ENCODE measurements at places on chromosomes 3 and 15.

DNA sequence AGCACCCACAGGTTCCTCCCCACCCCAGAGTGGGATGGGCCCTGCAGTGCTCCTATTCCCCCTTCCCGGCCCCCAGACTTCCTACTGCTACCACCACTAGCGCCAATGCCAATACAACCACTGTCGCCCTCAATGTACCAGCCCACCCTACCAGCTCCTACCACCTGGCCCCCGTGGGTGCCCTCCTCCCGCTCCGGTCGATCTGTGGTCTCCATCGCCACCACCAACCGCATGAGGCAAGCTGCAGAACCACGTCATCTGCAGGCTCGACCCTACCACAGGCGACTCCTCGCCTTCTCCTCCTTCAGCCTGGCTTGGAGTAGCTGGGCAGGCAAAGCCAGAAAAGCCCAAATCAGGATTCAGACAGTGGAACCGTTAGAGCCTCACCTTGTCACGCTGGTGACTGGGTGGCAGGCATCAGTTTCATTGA, 179.3 kb downstream of the POTEB3 start:
- H3K4me1 ChIP-seq: no peaks in the 10 kb centered on the region
- H3K27me3 ChIP-seq: no peaks in the 10 kb centered on the region
- DNase-seq: peak; percentile 37
- no peak overlapping the region for H3K27ac ChIP-seq
- H3K4me3 ChIP-seq: no peak overlapping the region
- H3K36me3 ChIP-seq: no peaks in the 10 kb centered on the region

DNA sequence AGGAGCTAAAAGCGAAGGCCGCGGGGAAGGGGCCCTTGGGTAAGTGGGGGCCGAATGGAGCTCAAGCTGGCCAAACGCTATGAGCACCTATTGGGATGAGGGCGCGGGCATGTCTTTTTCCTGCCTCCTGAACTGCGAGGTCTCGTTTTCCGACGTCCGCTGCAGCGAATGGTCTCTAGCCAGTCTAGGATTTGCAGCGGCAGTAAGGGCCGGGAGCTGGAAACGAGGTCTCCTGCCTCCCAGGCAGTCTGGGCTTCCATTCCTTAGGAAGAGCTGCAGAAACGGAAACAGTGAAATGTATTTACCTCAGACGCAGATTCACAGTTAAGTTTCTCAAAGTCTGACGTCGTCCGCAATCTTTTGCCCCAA, 517 bp downstream of the TMA7 start:
- H3K27ac ChIP-seq: peak overlapping the region; percentile 94
- peaks cover 44% of the 10 kb centered on the region for H3K4me1 ChIP-seq
- H3K4me3 ChIP-seq: peak overlapping the region; percentile 57
- H3K27me3 ChIP-seq: no peaks in the 10 kb centered on the region
- peak; percentile 50 for DNase-seq
- H3K36me3 ChIP-seq: peaks cover 29% of the 10 kb centered on the region

- DNase-seq: no peak
- H3K4me3 ChIP-seq: no peak overlapping the region
- peaks cover 78% of the 10 kb centered on the region for H3K36me3 ChIP-seq
- no peaks in the 10 kb centered on the region for H3K27me3 ChIP-seq
- H3K4me1 ChIP-seq: no peaks in the 10 kb centered on the region
Observed at GRCh38 chr3:180959691-180960090, 29.8 kb downstream of the DNAJC19 start.

GRCh38 chr15:90160781-90161727, 40.1 kb upstream of the SEMA4B start:
- no peak overlapping the region for H3K4me3 ChIP-seq
- no peak for DNase-seq
- no peak overlapping the region for H3K27ac ChIP-seq
- no peaks in the 10 kb centered on the region for H3K27me3 ChIP-seq

DNA sequence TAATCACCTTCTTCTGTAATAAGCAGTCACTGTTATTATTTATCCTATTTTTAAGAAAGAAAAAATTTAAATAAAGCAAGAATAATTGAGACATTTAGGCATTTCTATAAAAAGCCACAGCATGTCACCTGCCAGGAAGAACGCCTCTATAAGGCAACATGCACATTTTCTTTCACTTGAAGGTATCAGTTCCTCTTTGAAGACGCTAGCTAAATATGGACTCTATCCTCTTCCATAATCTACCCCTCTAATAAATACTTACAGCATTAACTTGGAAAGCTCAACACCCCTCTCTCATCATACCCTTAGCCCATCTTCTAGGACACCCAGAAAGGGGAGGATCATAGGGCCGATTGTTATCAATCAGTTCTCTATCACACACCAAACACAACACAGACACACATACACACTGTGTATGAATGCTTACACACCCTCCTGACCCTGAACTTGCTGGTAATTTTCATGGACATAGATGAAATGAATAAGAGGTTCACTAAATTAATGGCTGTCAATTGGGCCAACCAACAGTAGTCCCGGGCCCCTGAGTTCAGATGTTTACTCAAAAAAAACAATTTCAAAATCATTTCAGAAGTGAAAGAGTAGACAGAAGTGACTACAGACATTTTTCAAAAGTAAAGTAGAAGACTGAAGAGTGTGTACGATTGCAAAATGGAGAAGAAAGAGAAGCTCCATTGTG, 102.5 kb downstream of the ZMAT3 start:
- H3K27me3 ChIP-seq: no peaks in the 10 kb centered on the region
- no peak overlapping the region for H3K27ac ChIP-seq
- no peaks in the 10 kb centered on the region for H3K36me3 ChIP-seq
- peaks cover 2% of the 10 kb centered on the region for H3K4me1 ChIP-seq
- DNase-seq: no peak

DNA sequence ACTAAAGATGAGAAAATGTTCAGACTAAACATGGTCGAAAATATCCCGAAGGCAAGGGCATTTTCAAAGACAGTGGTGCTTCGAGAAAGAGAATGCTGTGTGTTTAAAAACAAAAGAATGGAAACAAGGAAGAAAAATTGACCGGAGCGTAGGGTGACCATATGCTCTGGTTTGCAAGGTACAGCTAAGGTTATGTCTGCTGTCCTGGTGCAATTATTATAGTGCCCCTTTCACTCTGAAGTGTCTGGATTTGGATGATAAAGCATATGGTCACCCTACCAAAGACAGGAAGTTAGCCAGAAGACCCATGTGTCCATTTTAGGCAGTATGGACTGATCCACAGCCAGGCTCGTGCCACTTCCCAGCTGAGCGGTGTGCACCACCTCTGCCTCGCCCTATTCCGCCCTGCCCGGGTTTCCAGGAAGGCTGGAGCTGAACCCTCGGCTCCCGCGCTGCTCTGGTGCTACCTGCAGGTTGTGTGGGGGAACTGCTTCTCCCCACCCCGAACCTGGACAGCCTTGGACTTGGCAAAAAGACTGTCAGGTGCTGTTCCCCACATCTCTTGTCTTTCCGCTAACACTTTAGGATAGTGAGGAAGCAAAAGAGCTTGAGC, 25.2 kb downstream of the GOLGA6D start:
- no peaks in the 10 kb centered on the region for H3K4me1 ChIP-seq
- no peaks in the 10 kb centered on the region for H3K27me3 ChIP-seq

GRCh38 chr15:62112616-62113593, 46.1 kb downstream of the C2CD4A start:
- H3K36me3 ChIP-seq: no peaks in the 10 kb centered on the region
- H3K4me3 ChIP-seq: no peak overlapping the region
- no peak overlapping the region for H3K27ac ChIP-seq

- H3K36me3 ChIP-seq: no peaks in the 10 kb centered on the region
- no peak overlapping the region for H3K4me3 ChIP-seq
- no peaks in the 10 kb centered on the region for H3K4me1 ChIP-seq
- H3K27me3 ChIP-seq: peaks cover 8% of the 10 kb centered on the region
- no peak for DNase-seq
Observed at GRCh38 chr3:194871864-194872668, 186.4 kb downstream of the FAM43A start.

DNA sequence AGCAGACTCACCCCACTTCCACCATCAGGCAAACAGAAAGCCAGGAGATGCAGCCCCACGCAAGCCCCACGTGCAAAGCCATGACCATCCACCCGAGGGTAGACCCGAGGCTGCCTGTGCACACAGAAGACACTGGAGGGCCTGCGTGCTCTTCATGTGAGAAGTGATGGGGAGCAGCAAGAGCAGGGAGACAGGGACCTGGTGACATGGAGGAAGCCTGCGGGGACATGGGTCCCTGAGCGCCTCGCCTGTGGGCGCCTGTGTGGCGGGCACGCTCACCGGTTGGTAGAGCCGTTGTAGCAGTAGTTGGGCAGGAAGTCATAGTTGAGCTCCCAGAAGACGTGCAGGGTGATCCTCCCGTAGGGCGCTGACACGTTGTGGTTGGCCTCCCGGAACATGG, 65.0 kb downstream of the NIPA2 start:
- no peaks in the 10 kb centered on the region for H3K27me3 ChIP-seq
- no peak overlapping the region for H3K27ac ChIP-seq
- H3K4me3 ChIP-seq: no peak overlapping the region

DNA sequence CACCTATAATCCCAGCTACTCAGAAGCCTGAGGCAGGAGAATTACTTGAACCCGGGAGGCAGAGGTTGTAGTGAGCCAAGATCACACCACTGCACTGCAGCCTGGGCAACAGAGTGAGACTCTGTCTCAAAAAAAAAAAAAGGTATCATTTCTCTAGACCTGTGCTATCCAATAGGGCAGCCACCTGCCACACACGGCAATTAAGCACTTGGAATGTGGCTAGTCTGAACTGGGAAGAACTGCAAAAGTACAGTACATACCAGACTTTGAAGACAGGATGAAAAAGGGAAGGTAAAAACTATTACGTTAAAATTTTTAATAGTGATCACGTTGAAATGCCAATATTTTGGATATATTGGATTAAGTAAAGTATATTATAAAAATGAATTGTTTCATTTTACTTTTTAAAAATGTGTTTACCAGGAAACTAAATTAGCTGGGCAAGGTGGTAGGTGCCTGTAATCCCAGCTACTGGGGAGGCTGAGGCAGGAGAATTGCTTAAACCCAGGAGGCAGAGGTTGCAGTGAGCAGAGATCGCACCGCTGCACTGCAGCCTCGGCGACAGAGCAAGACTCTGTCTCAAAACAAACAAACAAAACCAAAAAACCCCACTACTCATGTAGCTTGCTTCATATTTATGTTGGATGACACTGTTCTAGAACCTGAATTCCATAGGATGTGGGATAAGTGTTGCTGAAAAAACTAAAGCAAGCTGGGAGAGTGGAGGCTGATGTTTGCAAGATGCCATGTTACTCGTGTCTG, 2.3 kb downstream of the CYP8B1 start:
- DNase-seq: no peak
- no peaks in the 10 kb centered on the region for H3K4me1 ChIP-seq
- no peak overlapping the region for H3K4me3 ChIP-seq
- H3K27ac ChIP-seq: no peak overlapping the region
- H3K36me3 ChIP-seq: no peaks in the 10 kb centered on the region

Data from CD4-positive, alpha-beta T cell (primary cell).